ENCODE measurements at places on chromosomes 6 and 20. TPM values are rescaled to one million over a fixed set of nuclear protein-coding genes. Genes with fewer than 3 reads are reported as not detected.
A peak's percentile ranks its signal among the peaks of the same experiment; 100 is the strongest.

The PRELID3B gene
- 170 TPM for total RNA-seq

- no peak overlapping the region for H3K4me3 ChIP-seq
- peaks cover 2% of the 10 kb centered on the region for H3K36me3 ChIP-seq
- no peak overlapping the region for H3K27ac ChIP-seq
- DNase-seq, result no peak
Measured at GRCh38 chr6:142485256-142485655, 183.4 kb downstream of the ADGRG6 start.

DNA sequence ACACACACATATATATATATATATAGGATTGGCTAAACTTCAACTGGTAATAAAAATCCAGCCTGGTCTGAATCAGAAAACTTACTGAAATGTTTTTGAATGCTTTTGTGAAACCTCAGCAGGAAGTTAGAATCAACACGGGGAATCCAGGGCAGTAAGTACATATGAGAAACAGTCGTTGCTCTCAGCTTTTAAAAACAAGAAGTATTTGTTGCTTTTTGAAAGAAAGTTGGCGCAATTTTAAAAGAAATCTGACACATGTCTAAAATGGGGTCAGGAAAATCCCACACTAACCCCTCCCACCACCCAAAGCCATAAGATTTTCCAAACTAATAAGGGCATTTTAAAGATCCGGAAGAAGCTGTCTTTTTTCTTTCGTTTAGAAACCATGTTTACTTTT, 11.5 kb upstream of the CCDC170 start:
- H3K27ac ChIP-seq, result peak overlapping the region; percentile 92
- H3K4me1 ChIP-seq, result peaks cover 20% of the 10 kb centered on the region
- peak; percentile 22 for DNase-seq

The FAM83B gene
- not detected for total RNA-seq

DNA sequence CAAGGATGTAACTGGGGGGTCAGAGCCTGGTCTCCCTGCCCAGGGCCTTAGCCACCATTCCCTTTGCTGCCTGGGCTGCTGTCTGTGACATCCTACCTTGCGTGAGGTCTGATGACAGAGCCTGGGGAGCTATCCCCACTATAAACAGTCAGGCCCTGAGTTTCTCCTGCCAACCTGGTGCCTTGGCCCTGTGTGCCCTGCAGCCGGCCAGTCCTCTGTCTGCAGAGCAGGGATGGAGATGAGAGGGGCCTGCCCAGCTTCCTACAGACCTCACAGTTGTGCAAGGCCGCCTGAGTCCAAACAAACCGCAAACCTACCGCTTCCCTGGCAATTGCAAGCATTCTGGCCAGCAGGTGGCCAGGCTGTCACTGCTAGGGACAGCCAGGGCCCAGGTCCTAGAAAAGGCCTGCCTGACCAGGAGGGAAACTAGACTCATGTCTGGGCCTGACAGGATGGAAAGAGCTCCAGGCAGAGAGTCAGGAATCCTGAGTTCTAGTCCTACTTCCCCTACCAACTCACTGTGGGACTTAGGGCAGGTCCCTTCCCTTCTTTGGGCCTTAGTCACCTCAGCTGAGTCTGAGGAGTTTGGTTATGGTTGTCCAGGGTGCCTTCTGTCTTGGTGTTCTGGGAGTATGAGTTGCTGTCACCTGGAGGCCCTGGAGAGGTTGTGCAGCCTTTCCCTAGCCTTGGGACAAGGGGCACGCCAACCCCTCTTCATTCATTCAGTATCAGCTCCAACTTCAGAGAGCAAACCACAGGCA, 86.2 kb downstream of the VEGFA start:
- no peaks in the 10 kb centered on the region for H3K4me1 ChIP-seq
- no peaks in the 10 kb centered on the region for H3K27me3 ChIP-seq

DNA sequence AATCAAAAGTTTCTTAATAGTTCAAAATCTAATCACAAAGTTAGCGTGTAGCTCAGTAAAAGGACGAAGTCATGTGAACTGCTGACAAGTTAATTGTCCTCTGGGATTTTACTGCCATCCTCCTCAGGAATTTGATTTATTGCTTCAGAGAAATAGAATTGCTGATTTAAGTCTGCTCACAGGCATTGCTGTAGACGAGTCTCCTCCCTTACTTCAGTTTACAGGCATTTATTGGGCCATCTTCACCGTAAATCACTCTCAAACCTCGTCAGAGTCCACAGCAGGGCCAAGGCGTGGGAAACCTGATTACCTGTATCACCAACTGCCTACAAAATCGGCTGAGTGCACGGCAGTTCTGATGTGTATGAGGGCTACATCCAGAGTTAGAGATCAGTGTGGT, 119.1 kb upstream of the PDE10A start:
- no peak for DNase-seq
- H3K4me3 ChIP-seq, result no peak overlapping the region
- peaks cover 35% of the 10 kb centered on the region for H3K27me3 ChIP-seq
- no peaks in the 10 kb centered on the region for H3K4me1 ChIP-seq

The POM121L2 gene
- not detected for total RNA-seq

The AIF1 gene
- 120 TPM for total RNA-seq

The C4B gene
- total RNA-seq, result 3.3 TPM

The VSX1 gene
- total RNA-seq, result not detected

GRCh38 chr6:165968408-165968807, 199.2 kb downstream of the TBXT start:
- peaks cover 14% of the 10 kb centered on the region for H3K27me3 ChIP-seq
- no peak for DNase-seq
- H3K27ac ChIP-seq, result no peak overlapping the region
- no peaks in the 10 kb centered on the region for H3K4me1 ChIP-seq

The LTB gene
- 50.5 TPM for total RNA-seq

The ZKSCAN3 gene
- 1.3 TPM for total RNA-seq

- peak overlapping the region; percentile 84 for H3K27ac ChIP-seq
- DNase-seq, result peak; percentile 26
- H3K27me3 ChIP-seq, result no peaks in the 10 kb centered on the region
- peak overlapping the region; percentile 99 for H3K4me3 ChIP-seq
Measured at GRCh38 chr6:70413992-70414494, 735 bp downstream of the FAM135A start.

The NOTCH4 gene
- not detected for total RNA-seq

GRCh38 chr6:48869595-48869994, 593.5 kb downstream of the MMUT start:
- H3K27ac ChIP-seq, result no peak overlapping the region
- no peaks in the 10 kb centered on the region for H3K27me3 ChIP-seq
- no peak for DNase-seq
- no peaks in the 10 kb centered on the region for H3K36me3 ChIP-seq

The TINAG gene
- total RNA-seq, result not detected

Data from activated naive CD4-positive, alpha-beta T cell treated with anti-CD3 and anti-CD28 coated beads for 36 hours (primary cell).